ENCODE measurements at places on chromosomes 11 and 22.

- DNase-seq: no peak
Measured at GRCh38 chr22:41681616-41682015, 7.1 kb downstream of the SNU13 start.

DNA sequence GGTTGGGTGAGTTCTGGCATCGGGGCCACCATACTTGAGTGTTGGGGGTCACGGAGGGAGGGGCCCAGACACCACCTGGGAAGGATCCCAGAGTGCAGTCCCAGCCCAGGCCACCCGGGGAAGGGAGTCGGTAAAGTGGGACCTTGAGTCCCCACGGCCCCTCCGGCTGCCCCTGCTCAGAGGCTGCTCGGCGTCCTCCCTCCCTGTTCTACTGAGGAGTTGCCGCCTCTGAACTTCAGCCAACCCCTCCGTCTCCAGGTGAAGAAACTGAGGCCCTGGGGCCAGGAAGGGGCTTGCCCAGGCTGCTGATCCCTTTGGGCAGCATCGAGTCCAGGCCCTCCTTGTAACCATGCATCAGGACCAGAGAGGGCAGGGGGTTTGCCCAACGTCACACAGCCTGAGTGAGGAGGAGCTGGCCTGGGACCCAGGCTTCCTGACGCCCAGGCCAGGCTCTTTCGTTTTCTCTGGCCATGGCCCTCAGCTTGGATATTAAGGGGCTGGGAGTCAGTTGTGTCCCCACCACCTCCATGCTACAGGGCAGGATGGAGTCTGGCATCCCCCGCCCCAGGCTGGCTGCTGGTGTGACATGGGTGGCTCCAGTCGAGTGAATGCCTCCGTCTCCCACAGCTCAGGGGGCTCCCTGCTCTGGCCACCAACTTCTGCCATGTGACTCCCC is 1.3 kb downstream of the PARVG start:
- DNase-seq: no peak

DNA sequence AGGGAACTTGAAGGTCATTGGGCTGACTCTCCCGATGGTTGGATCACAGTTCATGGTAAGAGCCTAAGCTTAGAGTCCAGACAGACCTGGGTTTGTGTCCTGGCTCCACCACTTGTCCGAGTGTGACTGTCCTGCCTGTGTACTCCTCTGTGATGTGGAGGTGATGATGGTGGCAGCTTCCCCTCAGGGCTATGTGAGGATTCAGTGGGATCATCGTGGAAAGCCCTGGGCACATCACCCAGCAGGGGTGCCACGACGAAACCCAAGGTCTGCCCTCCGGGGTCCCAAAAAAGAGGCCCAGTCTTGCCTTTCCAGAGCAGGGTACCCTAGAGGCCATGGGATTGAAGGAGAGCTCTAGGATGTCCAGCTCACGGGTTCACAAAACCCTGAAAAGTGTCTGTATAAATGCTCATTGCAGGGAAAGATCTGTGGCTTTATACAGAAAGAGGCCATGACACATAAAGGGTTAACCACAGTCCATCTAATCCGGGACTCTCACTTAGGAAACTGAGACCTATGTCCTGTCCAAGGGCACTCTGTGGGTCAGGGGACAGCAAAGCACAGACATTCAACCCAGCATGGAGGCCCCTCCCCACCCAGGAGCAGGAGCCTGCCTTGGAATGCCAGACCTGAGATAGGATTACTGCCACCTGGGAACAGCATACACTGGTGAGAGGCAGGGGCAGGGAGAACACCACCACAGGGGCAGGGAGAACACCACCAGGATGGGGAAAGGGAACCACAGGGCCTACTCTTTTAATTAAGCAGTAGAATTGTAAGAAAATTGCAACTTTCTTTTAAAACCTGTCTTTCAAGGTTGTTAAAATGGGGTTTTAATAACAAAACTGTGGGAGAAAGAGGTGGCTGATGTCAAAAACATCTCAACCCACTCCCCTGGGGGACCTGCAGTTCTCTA is 51.3 kb downstream of the IGLL5 start:
- DNase-seq: no peak

DNA sequence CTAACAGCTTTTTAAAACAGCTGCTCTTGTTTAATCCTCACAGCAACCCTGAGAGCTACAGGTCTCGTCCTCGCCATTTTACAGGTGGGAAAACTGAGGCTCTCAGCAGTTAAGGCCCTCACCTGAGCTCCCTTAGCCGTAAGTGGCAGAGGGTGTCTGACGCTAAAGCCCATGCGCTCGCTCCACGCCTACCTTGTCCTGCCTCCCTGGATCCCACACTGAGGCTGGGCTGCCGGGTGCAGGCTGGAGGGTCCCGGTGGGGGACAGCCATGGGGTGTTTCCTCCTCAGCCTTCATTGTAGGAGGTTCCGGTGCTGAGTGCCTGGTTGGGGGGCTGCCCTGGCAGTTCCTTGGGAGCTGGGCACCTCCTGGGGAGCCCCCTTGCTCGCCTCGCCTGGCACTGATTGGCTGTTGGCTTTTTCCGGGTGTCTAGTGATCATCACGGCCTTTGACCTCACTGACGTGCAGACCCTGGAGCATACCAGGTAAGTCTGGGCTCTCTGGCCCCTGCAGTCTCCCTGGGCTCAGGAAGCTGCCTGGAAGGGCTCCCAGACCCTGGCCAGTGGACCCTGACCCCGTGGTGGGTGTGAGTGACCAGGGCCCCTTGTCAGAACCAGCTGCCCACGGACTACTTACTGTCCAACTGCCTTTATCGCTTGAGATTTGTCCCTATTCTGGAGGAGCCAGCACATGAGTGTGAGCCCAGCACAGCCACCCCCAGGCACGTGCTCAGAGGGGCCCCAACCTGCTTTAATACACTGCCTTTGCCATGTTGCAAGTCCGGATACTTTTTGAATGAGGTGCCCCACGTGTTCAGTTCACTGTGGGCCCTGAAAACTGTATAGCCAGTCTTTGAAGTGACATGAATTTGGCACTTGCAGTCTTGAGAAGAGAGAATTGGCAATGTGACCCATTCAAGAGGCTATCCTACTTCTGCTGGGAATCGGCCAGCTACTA is 12.6 kb downstream of the RAB36 start:
- DNase-seq: no peak

- no peak for DNase-seq
Measured at GRCh38 chr11:17013548-17014320, 480 bp downstream of the PLEKHA7 start.

DNA sequence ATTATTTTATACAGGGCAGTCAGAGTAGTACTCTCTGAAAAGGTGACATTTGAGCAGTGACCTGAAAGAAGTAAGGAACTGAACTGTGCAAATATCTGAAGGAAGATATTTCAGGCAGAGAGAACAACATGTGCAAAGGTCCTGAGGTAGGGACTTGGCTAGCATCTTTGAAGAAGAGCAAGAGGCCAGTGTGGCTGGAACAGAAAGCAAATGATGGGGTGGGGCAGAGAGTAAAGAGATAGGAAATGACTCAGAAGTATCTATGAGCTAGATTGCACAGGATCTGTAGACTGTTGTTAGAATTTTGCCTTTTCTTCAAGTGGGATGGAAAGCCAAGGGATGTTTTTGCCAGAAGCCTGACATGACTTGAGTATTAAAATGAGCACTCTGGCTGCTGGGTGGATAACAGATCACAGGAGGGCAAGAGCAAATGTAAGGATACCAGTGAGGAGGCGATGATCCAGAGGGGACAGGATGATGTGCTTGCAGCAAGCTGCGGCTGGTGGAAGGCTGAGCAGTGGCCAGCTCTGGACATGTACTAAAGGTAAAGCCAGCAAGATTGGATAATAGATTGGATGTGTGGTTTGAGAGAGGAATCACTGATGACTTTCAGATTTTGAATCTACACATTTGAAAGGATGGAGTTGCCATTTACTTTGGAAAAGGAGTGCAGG is 33.2 kb upstream of the TTC12 start:
- DNase-seq: no peak

DNA sequence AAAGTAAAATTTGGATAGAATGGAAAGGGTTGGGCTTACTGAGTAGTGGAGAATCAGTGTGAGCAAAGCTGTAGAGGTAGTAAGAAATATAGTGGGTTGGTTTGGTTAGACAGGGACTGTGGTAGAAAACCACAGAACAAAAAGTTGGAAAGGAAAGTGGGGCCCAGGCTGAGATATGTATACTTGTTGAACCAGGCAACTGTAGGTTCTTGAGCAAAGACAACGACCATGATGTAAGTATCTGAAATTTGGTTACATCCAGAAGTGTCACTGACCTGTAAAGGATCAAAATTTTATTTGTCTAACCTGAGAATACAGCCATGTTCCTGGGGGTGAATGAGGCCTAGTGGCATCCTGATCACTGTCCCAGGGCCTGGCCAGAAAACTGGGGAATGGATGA is 114.1 kb downstream of the STIM1 start:
- DNase-seq: no peak

DNA sequence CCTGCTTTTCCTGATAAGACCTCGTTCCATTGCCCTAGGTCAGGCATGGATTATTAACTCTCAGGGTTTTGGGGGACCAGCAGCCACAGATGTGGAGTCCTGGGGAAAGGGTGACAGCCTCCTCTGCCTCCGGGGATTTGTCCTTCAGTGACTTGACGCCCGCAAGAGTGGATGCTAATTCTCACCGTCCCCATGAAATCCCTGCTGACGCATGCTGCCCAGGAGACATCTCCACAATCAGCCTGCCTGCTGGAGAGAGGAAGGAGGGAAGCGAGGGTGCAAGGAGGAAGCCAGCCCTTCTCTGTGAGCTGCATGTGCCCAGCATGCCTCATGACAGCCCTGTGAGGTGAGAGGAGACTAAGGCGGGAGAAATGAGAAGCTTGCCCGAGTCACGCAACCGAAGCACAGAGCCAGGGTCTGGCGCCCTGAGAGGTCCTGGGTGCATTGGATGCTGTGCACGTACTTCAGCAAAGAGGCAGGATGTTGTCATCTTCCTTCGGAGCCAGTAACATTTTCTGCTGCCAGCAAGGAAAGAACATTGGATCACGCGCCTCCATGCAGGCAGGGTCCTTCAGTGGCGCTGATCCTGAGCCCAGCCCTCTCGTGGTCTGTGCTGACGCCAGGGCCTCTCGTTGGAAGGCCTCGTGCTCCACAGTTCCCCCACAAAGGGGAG is 27.3 kb upstream of the KRTAP5-6 start:
- no peak for DNase-seq

- no peak for DNase-seq
Measured at GRCh38 chr11:17098038-17098437, 20.6 kb upstream of the RPS13 start.

- no peak for DNase-seq
Measured at GRCh38 chr22:46502440-46503175, 34.8 kb downstream of the CELSR1 start.

- DNase-seq: no peak
Measured at GRCh38 chr11:68043029-68043348, 4.2 kb downstream of the TCIRG1 start.

DNA sequence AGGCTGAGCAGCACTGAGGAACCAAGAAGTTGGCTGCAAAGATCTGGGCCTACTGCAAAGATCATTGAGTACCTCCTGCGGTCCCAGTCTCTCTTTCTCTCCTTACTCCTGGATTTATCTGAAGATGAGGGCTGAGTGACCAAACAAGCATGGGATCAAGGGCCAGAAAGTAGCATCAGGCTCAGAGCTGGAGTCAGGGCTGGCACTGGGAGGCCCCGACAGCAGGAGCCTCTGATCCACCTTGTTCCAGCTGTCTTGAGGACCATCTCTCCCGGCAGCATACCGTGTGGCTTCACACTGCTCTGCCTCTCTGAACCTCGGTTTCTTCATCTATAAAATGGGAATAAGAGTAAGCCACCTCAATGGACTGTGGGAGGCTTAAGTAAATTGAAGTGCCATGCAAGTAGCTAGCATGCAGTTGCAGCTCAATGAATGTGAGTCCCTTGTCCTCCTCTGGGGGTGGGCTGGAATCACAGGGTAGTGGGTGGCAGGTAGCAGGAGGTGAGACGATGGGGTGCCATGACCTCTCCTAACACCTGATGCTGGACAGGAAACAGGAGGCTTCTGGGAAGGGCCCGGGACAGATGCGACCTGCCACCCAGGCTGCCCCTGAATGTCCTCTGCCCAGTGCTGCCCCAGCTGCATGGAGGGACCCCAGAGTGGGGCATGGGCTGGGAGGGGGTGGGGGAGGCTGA is 52.5 kb upstream of the PRDM11 start:
- DNase-seq: no peak

Data from HCT116 (cell line).